ENCODE measurements at places on chromosomes 11 and 22. TPM values are rescaled to one million over a fixed set of nuclear protein-coding genes. Genes with fewer than 3 reads are reported as not detected.

Gene P2RY6
- 0.19 TPM for total RNA-seq

DNA sequence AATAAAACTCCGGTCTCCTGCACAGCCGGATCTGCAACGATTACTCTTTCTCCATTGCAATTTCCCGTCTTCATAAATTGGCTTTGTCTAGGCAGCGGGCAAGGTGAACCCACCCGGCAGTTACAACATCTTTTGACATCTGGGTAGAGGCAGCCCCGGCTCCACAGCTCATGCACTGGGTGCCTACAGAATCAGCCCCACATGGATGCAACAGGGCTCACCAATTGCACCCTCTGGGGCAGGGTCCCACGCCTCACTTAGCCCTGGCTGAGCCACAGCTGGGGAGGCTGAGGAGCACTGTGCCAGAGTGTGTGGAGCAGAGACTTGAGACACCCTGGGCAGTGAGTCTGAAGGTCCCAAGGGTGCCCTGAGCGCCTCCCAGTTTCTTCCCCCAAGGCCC is 710.2 kb downstream of the TBC1D22A start:
- H3K36me3 ChIP-seq = no peaks in the 10 kb centered on the region
- no peak for DNase-seq
- H3K4me3 ChIP-seq = no peak overlapping the region
- no peaks in the 10 kb centered on the region for H3K4me1 ChIP-seq
- no peaks in the 10 kb centered on the region for H3K27me3 ChIP-seq
- H3K27ac ChIP-seq = no peak overlapping the region

DNA sequence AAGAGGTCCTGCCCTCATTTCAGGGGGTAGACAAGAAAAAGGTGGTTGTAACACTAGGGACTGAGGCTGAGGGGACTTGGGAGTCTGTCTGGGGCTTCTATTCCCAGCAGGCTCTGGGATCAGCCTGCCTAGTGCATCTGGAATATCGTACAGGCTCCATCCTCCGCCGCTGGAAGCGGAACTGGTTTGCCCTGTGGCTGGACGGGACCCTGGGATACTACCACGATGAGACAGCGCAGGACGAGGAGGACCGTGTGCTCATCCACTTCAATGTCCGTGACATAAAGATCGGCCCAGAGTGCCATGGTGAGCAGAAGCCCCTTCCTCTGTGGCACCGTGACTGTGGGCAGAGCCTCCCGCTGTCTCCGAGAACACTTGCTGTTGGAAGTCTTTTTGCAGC is 4.0 kb downstream of the PLEKHB1 start:
- H3K4me1 ChIP-seq = no peaks in the 10 kb centered on the region
- DNase-seq = no peak
- H3K27me3 ChIP-seq = no peaks in the 10 kb centered on the region
- H3K36me3 ChIP-seq = no peaks in the 10 kb centered on the region

DNA sequence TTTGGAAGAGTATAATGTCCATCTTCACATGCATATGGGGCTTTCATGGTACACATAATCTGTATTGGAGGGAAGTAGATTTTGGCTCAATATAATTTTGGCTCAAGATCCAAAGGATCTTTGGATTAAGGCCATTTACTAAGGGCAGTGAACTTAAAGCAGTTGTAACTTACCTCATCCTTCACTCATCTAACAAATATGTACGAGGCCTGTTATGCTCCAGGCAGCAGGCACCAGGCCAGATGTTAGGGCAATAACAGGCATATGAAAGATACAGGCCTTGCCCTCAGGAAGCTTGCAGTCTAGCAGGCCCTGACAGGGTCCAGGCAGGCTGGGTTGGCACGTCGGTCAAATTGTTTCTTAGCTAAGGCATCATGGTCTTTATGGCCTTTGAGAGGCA is 44.6 kb downstream of the LIF start:
- no peaks in the 10 kb centered on the region for H3K27me3 ChIP-seq
- H3K4me1 ChIP-seq = peaks cover 25% of the 10 kb centered on the region
- H3K36me3 ChIP-seq = no peaks in the 10 kb centered on the region
- no peak for DNase-seq

GRCh38 chr11:33545931-33546330 is 154.7 kb downstream of the C11orf91 start:
- no peak overlapping the region for H3K27ac ChIP-seq
- no peak for DNase-seq
- H3K4me3 ChIP-seq = no peak overlapping the region
- no peaks in the 10 kb centered on the region for H3K36me3 ChIP-seq
- no peaks in the 10 kb centered on the region for H3K4me1 ChIP-seq

DNA sequence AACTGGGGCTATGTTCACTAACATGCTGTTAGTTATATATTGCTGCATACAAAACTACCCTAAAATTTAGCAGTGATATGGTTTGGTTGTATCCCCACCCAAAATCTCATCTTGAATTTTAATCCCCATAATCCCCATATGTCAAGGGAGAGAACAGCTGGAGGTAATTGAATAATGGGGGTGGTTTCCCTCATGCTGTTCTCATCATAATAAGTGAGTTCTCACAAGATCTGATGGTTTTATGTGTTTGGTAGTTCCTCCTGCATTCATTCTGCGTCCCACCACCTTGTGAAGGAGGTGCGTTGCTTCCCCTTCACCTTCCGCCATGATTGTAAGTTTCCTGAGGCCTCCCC is 10.0 kb upstream of the PATL1 start:
- no peaks in the 10 kb centered on the region for H3K4me1 ChIP-seq
- no peaks in the 10 kb centered on the region for H3K36me3 ChIP-seq
- no peak overlapping the region for H3K4me3 ChIP-seq
- no peaks in the 10 kb centered on the region for H3K27me3 ChIP-seq
- H3K27ac ChIP-seq = no peak overlapping the region

DNA sequence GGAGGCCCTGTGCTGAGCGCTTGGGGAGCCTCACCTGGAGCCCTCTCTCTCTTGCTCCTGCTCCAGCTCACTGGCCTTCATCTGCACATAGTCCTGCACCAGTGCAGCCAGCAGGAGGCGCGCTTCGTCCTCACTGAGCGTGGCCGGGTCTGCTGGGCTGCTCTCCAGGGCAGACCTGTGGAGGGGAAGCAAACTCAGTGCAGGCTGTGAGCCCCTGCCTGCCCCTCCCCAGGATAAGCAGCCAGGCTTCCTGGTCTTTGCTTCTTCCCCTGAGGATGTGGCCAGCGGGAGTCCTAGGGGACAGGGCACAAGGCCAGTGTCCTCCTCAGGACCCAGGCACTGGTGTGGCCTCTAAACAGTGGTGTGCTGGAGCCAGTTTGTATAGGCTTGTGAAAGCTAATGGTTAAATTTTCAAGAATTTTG is 2.2 kb downstream of the CALCA start:
- peaks cover 30% of the 10 kb centered on the region for H3K27me3 ChIP-seq
- no peaks in the 10 kb centered on the region for H3K4me1 ChIP-seq
- H3K4me3 ChIP-seq = no peak overlapping the region
- H3K27ac ChIP-seq = no peak overlapping the region
- DNase-seq = no peak

All from right atrium auricular region (tissue), 2 donors.